ENCODE measurements at places on chromosomes 2 and 18. TPM values are rescaled to one million over a fixed set of nuclear protein-coding genes. Genes with fewer than 3 reads are reported as not detected.

DNA sequence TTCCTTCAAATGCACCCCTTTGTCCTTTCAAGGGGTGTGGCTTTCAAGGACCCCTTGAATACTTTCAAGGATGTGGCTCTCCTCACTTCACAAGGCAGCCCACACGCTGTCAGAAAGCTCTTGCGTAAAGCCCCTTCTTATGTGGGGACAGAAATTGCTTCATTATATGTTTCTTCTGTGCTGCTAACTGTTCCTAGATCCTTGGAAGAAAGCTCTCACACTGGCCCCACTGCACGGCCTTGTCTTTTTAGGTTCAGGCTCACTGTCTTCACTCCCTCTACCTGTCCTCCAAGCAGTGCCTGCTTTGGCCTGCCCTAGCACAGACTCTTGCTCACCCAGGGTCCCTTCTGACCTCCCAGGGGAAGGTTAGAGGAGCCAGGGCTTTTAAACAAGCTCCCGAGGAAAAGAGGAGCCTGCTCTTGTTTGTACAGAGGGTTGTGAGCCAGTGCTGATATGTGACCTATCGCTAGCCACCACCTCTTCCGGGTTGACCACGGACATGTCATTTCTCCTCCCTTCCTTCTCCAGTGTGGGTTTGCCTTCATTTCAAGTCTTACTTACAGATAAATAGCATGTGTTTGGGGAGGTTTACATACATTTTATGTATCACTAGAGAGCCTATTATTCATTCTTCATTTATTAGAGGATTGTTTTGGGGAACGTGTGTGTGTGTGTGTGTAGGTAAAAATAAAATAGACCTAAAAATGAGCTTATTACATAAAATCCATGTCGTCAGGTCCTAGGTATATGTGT lies 94.7 kb downstream of the RTN4 start:
- no peaks in the 10 kb centered on the region for H3K36me3 ChIP-seq
- no peaks in the 10 kb centered on the region for H3K4me1 ChIP-seq
- DNase-seq, result no peak

DNA sequence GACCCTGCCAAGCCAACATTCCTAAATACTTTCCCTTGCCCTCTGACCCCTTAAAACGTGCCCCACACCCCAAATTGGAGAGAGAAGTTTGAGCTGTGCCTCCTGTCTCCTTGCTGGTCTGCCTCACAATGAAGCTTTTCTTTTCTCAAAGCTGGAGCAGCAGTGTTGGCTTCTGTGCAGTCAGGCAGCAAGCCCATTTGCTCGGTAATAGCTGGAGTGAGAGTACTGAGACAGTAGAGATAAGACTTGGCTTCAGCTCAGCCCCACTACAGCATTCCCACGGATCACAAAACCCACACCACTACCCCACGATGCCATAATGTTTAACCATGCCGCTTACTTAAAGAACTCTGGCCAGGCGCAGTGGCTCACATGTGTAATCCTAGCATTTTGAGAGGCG lies 73.0 kb downstream of the NCAPH start:
- no peaks in the 10 kb centered on the region for H3K4me1 ChIP-seq
- no peak for DNase-seq
- peak overlapping the region; percentile 80 for H3K27ac ChIP-seq

DNA sequence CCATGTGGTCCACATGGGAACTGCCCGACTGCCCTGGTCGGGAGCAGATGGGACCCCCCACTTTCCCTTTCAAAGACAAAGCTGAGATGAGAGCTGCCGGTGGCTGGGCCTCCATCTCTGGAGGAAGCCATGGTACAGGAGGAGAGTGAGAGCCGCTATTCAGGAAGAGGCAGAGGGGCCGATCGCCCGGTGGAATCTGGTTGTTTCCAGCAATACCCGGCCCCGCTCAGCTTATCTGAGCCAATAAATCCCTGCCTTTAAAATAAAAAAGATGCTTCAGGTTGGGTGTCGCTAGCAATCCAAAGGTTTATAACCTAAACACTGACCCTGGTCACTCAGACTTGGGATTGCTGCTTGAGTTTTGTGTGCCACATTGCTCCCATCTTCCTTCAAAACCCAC lies 15.2 kb upstream of the B3GNT7 start:
- no peak overlapping the region for H3K4me3 ChIP-seq
- no peak overlapping the region for H3K27ac ChIP-seq
- H3K27me3 ChIP-seq, result no peaks in the 10 kb centered on the region
- H3K4me1 ChIP-seq, result no peaks in the 10 kb centered on the region
- DNase-seq, result no peak

DNA sequence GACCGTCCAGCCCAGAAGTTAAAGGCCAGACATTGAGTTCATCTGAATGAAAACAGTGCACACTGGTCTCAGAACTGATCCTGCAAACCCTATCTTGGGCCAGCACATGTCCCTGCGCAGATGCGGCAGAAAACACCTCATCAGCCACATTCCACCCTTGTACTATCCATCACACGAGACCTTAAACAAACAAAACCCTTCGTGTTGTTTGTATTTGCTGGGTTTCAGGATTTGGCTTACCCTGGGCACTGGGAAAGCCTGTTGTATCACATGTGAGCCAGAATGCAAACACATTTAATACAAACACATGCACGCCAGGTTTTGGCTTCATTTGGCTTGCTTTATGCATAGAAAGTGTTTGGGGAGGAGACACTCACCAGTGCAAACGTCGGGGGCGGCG lies 12.5 kb downstream of the WIPF1 start:
- DNase-seq, result no peak
- no peaks in the 10 kb centered on the region for H3K27me3 ChIP-seq
- no peaks in the 10 kb centered on the region for H3K36me3 ChIP-seq

- peak overlapping the region; percentile 59 for H3K4me3 ChIP-seq
- no peak for DNase-seq
- peaks cover 3% of the 10 kb centered on the region for H3K27me3 ChIP-seq
- no peaks in the 10 kb centered on the region for H3K4me1 ChIP-seq
- H3K27ac ChIP-seq, result peak overlapping the region; percentile 56
These were observed 839 bp upstream of the GPR148 start for GRCh38 chr2:130728007-130728454.

CNOT9 gene
- total RNA-seq, result 44.9 TPM

BCL11A gene
- 13.5 TPM for total RNA-seq

SRD5A2 gene
- total RNA-seq, result 0.33 TPM

- H3K27ac ChIP-seq, result no peak overlapping the region
- H3K4me1 ChIP-seq, result no peaks in the 10 kb centered on the region
- no peaks in the 10 kb centered on the region for H3K27me3 ChIP-seq
- no peaks in the 10 kb centered on the region for H3K36me3 ChIP-seq
- no peak overlapping the region for H3K4me3 ChIP-seq
These were observed 162.0 kb downstream of the ALK start for GRCh38 chr2:29759360-29759759.

GRCh38 chr2:152542995-152543481 lies 174.2 kb downstream of the PRPF40A start:
- H3K36me3 ChIP-seq, result no peaks in the 10 kb centered on the region
- no peak for DNase-seq
- no peak overlapping the region for H3K4me3 ChIP-seq

- H3K27ac ChIP-seq, result no peak overlapping the region
- H3K4me1 ChIP-seq, result no peaks in the 10 kb centered on the region
- no peaks in the 10 kb centered on the region for H3K36me3 ChIP-seq
- DNase-seq, result no peak
- H3K4me3 ChIP-seq, result no peak overlapping the region
These were observed 27.9 kb upstream of the CDCA7 start for GRCh38 chr2:173326806-173327205.

- no peak for DNase-seq
- no peaks in the 10 kb centered on the region for H3K36me3 ChIP-seq
- H3K27me3 ChIP-seq, result no peaks in the 10 kb centered on the region
- no peak overlapping the region for H3K27ac ChIP-seq
These were observed 61.2 kb upstream of the SLC39A10 start for GRCh38 chr2:195595825-195596224.

DNA sequence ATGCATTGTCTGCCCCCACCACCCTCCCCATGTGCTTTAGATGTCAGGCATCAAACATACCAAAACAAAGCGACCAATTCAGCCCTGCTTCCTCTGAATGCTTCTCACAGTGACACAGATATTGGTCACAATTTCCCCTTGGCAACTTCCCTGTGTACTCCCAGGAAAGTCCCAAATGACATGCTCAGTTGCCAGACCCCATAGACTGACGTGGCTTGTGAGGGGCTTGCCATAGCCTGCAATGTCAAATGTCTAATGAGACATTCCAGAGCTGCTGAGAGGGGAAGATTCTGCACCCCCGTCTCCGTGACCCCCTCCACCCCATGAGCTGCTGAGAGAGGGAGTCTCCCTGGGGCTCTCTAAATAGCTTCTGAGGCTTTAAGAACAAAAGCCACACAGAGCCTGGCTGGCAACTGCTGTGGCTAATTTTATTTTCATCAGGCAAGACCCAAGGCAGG lies 47.3 kb downstream of the RFTN2 start:
- no peaks in the 10 kb centered on the region for H3K36me3 ChIP-seq
- H3K4me1 ChIP-seq, result no peaks in the 10 kb centered on the region
- no peaks in the 10 kb centered on the region for H3K27me3 ChIP-seq
- H3K4me3 ChIP-seq, result no peak overlapping the region
- DNase-seq, result peak; percentile 19

DNA sequence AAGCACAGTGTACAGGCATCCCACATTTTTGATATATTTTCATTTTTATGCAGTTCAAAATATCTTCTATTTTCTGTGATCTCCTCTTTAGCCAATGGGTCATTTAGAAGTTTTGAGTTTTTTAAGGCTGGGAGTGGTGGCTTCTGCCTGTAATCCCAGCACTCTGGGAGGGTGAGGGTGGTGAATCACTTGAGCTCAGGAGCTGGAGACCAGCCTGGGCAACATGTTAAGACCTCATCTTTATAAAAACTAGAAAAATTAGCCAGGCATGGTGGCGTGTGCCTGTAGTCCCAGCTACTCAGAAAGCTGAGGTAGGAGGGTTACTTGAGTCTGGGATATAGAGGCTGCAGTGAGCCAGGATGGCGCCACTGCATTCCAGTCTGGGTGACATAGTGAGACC lies 17.8 kb downstream of the UBR3 start:
- no peak overlapping the region for H3K27ac ChIP-seq
- H3K4me3 ChIP-seq, result no peak overlapping the region
- no peaks in the 10 kb centered on the region for H3K4me1 ChIP-seq
- H3K27me3 ChIP-seq, result no peaks in the 10 kb centered on the region

DNA sequence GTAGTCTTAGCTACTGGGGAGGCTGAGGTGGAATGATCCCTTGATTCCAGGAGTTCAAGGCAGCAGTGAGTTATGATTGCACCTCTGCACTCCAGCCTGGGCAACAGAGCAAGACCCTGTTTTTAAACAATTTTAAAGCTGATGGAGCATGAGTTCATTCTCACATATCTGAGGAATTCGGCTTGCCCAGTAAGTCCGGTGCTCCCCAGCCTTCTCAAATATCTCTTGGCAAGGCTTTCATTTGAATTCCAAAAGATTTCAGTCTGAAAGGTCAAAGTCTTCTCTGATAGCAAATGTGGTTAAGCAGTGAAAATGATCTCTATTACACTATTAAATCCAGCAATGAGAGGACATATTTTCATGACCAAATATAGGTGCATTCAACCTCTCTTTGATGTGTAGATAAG lies 27.9 kb downstream of the PIEZO2 start:
- no peak for DNase-seq
- no peaks in the 10 kb centered on the region for H3K36me3 ChIP-seq
- no peak overlapping the region for H3K27ac ChIP-seq
- H3K4me1 ChIP-seq, result peaks cover 4% of the 10 kb centered on the region
- H3K4me3 ChIP-seq, result no peak overlapping the region
- no peaks in the 10 kb centered on the region for H3K27me3 ChIP-seq

TMEM178A gene
- 1.9 TPM for total RNA-seq

GRCh38 chr18:332007-332406 lies 64.2 kb upstream of the THOC1 start:
- DNase-seq, result no peak
- H3K27ac ChIP-seq, result peak overlapping the region; percentile 12
- no peaks in the 10 kb centered on the region for H3K27me3 ChIP-seq
- H3K4me1 ChIP-seq, result no peaks in the 10 kb centered on the region
- no peaks in the 10 kb centered on the region for H3K36me3 ChIP-seq
- no peak overlapping the region for H3K4me3 ChIP-seq

DNA sequence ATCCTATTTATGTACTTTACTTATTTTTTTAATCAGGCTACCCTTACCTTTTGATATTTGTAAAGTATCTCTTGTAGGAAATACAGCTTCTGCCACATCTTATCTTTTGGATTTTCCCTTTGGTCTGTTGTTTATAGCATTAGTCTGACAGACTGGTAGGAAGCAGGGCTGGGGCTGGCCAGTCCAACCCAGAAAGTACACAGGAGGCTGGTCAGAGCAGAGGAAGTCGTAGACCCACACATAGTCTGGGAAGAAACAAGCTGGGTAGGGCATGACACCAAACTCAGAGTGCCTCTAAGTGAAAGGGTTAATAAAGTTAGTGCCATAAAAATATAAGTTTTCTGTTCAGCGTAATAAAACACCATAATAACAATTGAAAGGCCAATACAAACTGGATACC lies 51.7 kb downstream of the BOLA3 start:
- DNase-seq, result no peak
- no peaks in the 10 kb centered on the region for H3K4me1 ChIP-seq
- no peaks in the 10 kb centered on the region for H3K27me3 ChIP-seq
- H3K4me3 ChIP-seq, result no peak overlapping the region
- H3K27ac ChIP-seq, result no peak overlapping the region
- H3K36me3 ChIP-seq, result peaks cover 8% of the 10 kb centered on the region

- H3K4me1 ChIP-seq, result no peaks in the 10 kb centered on the region
- no peak overlapping the region for H3K4me3 ChIP-seq
- no peak overlapping the region for H3K27ac ChIP-seq
These were observed 133.3 kb upstream of the HS6ST1 start for GRCh38 chr2:128452024-128452411.

CCDC85A gene
- 11.5 TPM for total RNA-seq

Measured in breast epithelium (tissue), 4 donors.